ENCODE measurements at places on chromosomes 2 and 18. TPM values are rescaled to one million over a fixed set of nuclear protein-coding genes. Genes with fewer than 3 reads are reported as not detected.

The GALR1 gene
- total RNA-seq: not detected

The GKN2 gene
- total RNA-seq: not detected

The UGT1A7 gene
- total RNA-seq: 0.96 TPM

The ADAM23 gene
- 28.9 TPM for total RNA-seq

The C18orf54 gene
- 2.7 TPM for total RNA-seq
